DMS79 (cell line): ENCODE measurements at places on chromosomes 6 and 20.

DNA sequence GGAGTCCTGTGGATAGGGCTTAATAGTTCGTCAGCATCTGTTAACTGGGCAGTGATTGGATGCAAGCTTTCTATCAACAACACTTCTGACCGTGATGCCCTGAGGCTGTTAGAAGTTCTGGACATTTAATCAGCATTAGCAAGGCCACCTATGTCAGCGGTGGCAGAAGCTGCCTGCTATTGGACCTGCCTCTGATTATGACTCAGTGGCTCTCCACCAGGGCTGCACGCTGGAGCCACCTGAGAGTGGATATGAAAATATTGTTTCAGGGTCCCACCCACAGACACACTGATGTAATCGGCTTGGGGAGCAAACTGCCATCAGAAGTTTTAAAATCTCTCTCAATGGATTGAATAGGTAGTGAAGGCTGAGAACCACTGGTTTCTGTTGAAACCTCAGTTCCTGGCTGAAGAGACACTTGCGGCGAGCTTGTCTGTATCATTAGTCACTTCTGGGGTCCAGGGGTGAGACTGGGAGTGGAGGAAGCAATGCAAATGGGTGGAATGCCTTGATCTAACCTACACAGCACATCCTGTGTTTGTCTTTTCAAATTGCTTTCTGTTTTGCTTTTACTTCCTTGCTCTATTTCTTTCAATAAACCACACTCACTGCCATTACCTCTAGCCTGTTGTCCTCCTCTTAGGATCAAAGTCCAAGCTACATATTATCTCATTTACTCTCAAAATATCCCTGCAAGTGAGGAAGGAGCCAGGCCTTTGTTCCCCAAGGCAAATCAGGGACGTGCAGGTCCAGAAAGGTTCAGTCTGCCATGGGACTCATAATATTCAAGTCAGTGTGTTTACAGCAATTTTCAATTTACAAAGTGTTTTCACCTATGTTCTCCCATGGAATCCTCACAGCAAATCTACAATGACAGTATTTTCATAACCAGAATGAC, 4.2 kb downstream of the CLIC5 start:
- DNase-seq: no peak

GRCh38 chr6:22512686-22513427, 56.5 kb upstream of the HDGFL1 start:
- no peak for DNase-seq

- DNase-seq: no peak
Observed at GRCh38 chr6:138517635-138518034, 18.3 kb upstream of the NHSL1 start.

DNA sequence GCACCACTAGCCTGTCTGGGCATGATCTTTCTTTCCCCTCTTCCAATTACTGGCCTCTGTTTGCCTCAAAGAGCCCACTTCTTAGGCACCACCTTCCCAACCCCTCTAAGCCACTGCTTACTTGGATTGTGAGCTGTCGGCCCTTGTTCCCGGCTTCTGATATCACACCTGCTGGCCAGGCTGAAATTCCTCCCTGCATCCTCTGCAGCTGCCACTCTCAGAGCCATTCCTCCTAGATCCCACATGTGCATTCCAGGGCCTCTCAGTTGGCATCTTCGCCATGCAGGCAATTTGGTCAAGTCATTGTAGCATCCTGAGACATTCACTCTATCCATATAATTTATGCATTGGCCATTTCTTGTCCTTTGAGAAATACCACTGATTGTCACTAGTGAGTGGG, 135.9 kb downstream of the OLIG3 start:
- no peak for DNase-seq

- no peak for DNase-seq
Observed at GRCh38 chr6:21190701-21191100, 402.9 kb upstream of the SOX4 start.

DNA sequence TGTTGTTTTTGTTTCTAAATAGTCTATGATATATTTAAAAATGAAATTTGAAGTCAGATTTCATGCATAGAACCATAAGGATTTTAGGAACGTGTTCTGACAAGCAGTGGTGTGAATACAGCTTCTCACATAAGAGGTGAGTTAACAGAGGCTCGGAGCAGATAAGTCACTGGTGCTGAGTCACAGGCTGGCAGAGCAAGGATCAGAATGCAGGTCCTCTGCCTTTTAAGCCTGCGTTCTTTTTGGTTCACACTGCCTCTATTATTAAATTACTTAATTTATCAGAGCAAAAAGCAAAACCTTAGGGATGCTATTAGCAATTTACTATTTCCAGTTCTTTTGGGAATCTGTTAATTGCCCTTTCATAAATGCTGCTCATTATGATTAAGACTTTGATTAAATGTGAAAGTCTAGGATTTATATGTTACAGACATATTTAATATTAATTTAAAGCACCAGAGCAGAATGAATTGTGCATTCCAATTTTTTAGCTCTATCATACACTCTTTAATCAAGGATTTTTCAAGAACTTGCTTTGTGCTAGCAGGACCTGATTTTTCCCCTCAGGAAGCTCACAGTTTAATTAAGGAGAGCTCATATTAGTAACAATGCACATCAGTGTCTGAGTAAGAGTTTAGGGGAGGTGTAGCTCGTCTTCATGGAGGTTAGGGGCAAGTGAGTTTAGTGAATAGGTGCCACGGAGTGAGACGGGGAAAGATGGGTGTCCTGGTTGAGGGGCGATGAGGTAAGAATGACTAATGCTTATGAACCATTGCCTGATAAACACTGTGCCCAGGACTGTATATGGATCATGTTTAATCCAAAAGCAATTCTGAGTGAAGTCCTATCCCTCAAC, 212.7 kb upstream of the AGPAT4 start:
- DNase-seq: no peak

DNA sequence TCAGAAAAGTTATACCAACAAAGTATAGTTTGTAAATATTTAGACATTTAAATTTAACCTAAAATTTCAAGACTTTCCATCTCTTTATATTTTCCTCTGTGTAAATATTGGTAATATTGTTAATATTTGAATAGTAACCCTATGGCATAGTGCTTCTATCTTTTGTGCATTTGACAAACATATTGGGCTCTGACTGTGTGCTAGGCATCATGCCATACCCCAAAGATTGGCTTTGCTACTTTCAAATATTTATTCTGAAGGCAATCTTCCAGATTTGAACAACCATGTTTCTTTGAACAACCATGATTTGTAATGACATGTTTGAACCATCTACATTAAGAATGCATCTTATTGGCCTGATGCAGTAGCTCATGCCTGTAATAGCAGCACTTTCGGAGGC, 15.5 kb upstream of the PRDM1 start:
- no peak for DNase-seq

DNA sequence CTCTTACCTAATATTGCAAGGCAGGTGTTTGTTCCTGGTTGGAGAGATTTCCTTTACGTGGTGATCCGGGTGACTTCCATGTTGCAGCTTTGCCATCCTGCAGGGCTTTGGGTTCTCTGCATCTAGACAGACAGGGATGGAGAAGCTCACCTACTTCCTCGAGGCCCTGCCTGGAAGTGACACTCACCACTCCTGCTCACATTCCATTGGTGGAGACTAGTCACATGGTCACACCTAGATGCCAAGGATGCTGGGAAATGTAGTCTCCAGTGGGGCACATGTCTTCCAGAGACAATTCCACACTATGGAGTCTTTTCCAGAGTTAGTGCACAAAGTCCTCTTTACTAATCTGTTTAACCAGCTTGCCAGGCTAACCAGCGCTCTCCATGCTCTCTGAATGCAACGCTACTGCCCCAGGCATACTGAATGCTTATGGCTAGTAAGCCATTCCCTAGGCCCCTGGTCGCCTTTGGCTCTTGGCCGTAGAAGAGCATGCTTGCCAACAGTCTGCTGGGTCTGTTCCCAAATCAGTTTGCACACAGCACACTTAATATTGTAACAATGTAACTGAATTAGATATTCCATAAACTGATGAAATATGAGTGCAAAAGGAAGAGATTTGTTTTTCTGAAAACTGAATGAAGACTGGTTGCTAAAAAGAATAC, 6.7 kb upstream of the KCNK15 start:
- DNase-seq: no peak

GRCh38 chr6:120735641-120736040, 598.6 kb downstream of the TBC1D32 start:
- DNase-seq: no peak

- no peak for DNase-seq
Observed at GRCh38 chr20:57133926-57134650, 132.4 kb downstream of the BMP7 start.

GRCh38 chr6:44622555-44622954, 235.0 kb downstream of the CDC5L start:
- DNase-seq: no peak

DNA sequence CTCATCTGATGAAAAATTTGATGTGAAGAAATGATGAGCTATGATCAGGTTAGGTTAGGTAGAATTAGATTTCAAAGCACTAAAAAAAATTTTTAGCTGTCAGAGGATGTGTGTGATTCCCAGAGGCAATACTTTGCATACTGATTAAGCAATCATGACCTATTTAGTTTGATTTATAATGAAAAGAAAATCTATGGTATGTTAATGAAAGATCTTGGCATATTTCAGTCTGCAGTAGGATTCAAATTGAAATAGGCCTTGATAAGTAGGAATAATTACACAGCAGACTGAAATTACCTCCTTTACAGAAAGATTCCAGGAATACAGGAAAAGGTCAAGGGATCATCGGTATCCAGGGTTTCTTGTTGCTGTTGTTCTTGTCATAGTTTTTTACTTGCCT, 69.3 kb downstream of the HDDC2 start:
- no peak for DNase-seq

- DNase-seq: no peak
Observed at GRCh38 chr20:51019656-51020592, 3.0 kb downstream of the KCNG1 start.

DNA sequence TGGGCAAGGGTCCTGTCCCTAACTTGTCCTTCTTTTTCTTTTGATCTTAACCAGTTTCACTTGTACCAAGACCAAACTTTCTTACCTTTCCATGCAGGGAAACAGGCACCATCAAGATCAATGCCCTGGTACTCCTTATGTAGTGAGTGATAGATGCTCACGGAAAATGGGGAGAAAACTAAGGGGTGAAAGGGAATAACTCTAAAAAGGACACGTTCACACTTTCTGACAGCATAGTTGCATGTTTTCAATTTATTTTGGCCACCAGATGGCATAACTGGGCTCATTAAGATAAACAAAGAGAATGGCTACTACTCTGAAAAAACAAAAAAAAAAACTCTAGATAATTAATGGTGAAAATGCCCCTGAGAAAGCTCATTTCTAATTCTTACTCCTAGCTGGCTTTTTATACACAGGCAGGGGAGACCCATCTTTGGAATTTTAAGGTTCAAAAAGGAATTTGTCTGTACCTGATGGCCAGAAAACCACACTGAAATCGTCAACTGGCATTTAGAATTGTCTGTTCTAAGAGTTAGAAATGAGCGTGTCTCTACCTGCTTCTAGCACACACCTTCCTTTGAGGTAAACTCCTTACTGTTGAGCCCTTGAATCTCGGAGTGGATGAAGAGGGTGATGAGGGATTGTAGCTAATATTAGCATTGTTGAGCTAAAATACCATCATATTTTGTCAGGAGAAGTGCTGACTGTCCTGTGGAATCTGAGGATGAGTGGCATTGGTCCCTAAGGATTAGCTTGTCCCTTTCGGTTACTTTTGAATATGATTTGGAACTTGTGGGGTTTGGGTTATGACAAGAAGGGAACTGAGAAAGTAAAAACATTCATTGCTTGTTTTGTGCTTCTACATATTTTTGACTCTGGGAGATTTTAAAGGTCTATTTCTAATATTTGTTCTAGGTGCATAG, 62.2 kb upstream of the DDR1 start:
- DNase-seq: no peak

- no peak for DNase-seq
Observed at GRCh38 chr20:45890077-45890984, 677 bp downstream of the NEURL2 start.

DNA sequence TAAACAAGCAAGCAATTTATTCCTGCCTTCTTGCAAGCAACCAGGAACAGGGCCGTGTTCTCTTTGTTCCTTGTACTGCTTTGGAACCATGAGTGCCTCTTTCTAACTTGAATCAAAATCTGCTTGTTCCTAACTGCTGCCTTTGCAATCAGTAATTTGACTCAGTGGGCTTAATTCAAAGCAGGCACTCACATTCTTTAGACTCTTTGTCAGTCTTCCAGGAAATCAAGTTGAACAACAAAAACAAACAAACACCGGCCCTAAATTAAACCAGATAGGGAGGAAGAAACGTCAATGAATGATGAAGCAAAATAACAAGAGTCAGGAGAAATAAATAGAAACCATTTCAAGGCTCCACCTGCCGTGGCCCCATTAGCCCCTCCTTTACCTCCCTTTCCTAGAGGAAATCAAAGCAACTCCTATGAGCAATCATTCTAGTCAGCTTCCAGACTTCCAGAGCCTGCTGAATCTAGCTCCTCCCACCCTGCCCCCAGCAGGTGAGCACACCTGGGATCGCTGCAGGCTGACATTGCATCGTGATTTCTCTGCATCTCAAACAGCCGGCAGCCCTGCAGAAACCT, 582.2 kb upstream of the FLRT3 start:
- DNase-seq: no peak

GRCh38 chr6:42697268-42697655, 25.1 kb downstream of the PRPH2 start:
- no peak for DNase-seq

DNA sequence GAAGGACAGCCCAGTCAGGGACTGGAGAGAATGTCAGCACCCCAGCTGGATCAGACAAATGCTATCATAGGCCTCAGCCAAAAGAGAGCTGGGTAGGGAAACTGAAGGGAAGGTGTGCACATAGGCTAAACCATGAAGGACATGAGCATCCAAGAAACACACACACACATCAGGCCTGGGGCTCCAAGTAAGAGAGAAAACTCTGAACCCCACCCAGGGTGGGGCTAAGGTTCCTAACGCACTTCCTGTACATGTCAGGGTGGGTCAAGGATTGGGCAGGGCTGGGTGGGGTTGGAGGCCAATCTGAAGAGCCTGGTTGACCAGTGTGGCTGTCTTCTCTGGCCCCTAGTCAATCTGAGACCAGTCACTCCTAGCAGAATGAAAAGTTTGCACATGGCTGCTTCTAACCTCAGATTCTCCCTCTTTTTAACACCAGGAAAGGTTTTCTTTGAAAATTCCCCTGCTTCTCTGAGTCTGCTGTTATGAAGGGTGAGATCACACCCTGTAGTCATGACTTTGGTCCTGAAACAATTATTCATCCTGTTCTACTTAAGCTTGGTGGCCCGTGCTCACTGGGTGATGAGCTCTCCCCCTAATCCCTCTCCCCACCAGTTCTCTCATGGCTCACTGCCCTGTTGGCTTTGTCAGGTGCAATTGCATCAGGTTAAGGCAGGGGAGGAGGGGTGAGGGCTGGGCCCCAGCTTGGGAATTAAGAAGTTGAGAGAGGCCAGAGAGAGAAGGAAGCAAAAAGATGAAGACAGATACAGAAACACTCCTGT, 88.4 kb downstream of the MAFB start:
- DNase-seq: no peak

- no peak for DNase-seq
Observed at GRCh38 chr6:158836625-158837311, 17.6 kb upstream of the EZR start.

DNA sequence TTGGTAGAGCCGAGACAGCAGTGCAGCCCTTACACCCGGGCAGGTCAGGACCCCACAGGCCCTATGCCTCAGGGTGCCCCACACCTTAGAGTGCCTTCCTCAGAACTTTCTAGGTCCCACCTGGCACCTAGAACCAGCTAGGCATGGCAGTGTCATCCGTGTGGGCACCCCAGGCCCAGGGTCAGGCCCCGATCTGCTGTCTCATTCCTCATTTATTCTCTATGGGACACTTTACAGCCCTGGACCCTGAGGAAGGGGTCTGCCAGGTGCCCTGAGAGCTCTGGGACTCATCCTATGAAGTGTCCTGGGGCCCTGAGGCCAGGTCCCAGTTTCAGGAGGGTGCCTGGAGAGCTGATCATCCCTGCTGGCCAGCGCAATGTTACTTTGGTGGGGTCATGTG, 8.1 kb upstream of the BPI start:
- no peak for DNase-seq
